GM12878 (cell line): ENCODE measurements at places on chromosomes 3 and 15. TPM values are rescaled to one million over a fixed set of nuclear protein-coding genes. Genes with fewer than 3 reads are reported as not detected.

GRCh38 chr15:43230640-43231115 lies 9.9 kb upstream of the EPB42 start:
- no peak for DNase-seq

Gene FBXW12
- total RNA-seq, result 0.15 TPM in 1 of 2 replicates, not detected in the other

GRCh38 chr15:67187351-67187854 lies 67.1 kb downstream of the AAGAB start:
- DNase-seq, result no peak

GRCh38 chr3:127998596-127998995 lies 53.6 kb upstream of the SEC61A1 start:
- DNase-seq, result no peak

Gene SCN5A
- not detected in 2 replicates for total RNA-seq

DNA sequence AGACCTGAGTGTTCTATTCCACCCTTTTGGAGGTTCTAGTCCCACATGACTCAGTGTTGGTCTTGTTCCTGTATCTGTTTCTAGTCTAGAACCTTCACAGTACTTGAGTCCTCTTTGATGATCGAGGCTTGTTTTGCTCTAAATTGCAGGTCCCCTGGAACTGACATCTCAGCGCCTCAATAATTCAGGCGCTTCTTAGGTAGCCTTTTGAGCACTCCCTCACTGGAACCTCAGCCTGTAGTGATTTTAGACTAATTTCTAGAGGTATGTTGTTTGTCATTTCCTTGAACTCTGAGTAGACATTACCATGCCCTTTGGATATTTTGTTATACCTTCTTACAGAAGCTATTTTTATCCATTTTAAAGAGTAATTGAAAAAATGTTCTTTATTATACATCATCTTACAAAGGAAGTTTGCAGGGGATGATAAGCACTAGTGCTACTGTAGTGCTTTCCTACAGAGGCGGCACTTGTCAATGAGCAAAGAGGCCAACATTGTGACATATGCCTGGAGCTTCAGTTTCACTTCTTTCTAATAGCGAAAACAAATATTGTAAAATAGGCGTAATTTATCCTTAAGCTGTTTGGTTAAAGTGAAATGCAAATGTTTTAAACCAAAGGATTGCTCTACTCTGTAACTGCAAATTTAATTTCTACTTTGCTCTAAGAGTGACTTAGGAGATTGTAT lies 75.7 kb downstream of the EFL1 start:
- DNase-seq, result peak; percentile 35

DNA sequence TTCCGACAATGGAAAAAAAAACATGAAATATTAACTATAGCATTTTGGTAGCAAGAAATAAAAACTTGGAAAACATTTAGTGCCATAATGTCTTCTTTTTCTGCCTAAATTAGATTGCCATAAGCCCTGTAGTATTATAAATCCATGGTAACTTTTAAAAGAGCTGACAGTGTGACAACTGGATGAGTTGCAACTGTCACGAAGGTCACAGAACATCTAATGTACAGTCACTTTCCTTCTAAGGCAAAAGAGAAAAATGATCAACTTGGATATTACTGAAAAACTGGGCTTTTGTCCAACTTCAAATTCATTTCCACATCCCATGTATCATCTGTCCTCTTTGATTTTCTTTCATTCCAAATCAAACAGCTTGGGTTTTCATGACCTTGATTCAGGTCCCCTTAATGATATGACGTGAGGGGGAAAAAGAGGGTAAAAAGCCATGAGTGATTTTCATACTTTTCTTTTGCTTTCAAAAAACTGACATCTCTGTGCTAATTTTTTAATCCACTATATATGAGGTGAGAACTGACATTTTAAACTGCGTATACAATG lies 602 bp downstream of the CPB1 start:
- no peak for DNase-seq

Gene ALDH1A2
- 0.53 and 0.92 TPM in 2 replicates for total RNA-seq
